ENCODE measurements at places on chromosomes 6 and 20. TPM values are rescaled to one million over a fixed set of nuclear protein-coding genes. Genes with fewer than 3 reads are reported as not detected.

- peak; percentile 65 for DNase-seq
Measured at GRCh38 chr20:31595654-31596411, 9.3 kb upstream of the ID1 start.

The PSORS1C2 gene
- total RNA-seq, result not detected

The BANF2 gene
- total RNA-seq, result not detected

GRCh38 chr6:82362878-82363427, 664 bp upstream of the TPBG start:
- DNase-seq, result peak; percentile 12

- DNase-seq, result peak; percentile 11
Measured at GRCh38 chr6:151948002-151948743, 140.7 kb downstream of the ESR1 start.

The DCDC2 gene
- 0.11 TPM for total RNA-seq

The MUCL3 gene
- not detected for total RNA-seq

DNA sequence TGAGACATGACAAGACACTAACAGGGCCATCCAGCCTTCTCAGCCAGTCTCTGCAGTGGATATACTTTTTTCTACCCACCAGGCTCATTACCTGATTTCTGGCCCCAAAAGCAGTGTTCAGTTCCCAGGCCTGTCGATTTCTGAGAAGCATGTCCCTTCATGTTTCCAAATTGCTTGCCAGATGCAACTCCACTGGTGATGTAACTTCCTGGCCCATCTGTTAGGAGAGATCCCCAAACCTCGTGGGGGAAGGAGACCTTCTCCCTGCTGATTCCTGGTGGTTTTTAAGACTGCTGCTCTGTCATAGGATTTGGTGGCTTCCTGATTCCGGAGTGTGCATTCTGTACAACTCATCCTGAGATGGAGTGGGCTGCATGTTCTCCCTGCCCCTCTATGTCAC, 31.6 kb upstream of the MRPS10 start:
- no peak for DNase-seq

- DNase-seq, result peak; percentile 4
Measured at GRCh38 chr6:5529015-5529414, 267.7 kb downstream of the FARS2 start.

GRCh38 chr20:33408716-33409654, 7.7 kb upstream of the CDK5RAP1 start:
- no peak for DNase-seq

The CASS4 gene
- total RNA-seq, result 0.04 TPM

The SAMD3 gene
- not detected for total RNA-seq

The LRFN2 gene
- not detected for total RNA-seq

The SLC16A10 gene
- total RNA-seq, result 2.9 TPM

The TCF21 gene
- not detected for total RNA-seq

DNA sequence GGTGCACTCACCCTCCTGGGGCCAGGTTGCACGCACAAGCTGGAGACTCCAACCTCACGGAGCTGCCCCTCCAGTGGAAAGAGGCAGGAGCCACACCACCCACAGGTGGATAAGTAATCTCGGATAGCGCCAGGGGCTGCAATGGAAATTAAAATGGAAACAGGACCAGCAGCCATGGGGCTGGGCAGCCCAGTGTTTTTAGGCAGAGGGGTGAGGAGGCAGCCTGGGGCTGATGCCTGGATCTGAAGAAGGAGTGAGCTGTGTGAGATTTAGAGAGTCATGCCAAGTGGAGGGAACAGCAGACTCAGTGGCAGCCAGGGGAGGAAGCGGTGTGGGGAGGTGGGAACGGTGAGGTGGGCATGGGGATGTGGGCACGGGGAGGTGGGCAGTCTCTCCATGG, 275.6 kb downstream of the SMOC2 start:
- no peak for DNase-seq

- no peak for DNase-seq
Measured at GRCh38 chr6:49720372-49720771, 7.0 kb upstream of the CRISP2 start.

The EZR gene
- 182 TPM for total RNA-seq

The RIPPLY2 gene
- total RNA-seq, result not detected

GRCh38 chr20:58710481-58711265, 18.1 kb downstream of the NPEPL1 start:
- DNase-seq, result no peak

DNA sequence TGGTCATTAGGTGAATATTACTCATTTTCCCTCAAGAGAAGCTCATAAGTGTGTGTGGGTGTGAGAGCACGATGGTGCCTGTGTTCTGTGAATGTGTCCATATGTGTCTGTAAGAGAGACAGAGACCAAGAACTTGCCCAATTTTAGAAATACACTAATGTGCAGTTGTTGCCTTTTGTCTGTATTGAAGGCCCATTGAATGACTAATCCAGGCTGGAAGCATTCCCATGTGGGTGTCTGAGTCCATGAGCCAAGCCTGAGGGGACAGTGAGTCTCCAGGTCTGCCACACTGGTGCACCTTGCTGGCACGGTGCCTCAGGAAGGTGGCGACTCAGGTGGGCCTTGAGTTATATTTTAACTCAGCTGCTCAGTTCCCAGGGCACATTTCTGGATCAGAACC, 25.5 kb upstream of the ASXL1 start:
- DNase-seq, result peak; percentile 79

GRCh38 chr6:19009769-19010168, 622.6 kb downstream of the RNF144B start:
- no peak for DNase-seq

The CSNK2A1 gene
- 161 TPM for total RNA-seq

Data from PC-3 (cell line).